ENCODE measurements at places on chromosomes 11 and 22.
A peak's percentile ranks its signal among the peaks of the same experiment; 100 is the strongest.

DNA sequence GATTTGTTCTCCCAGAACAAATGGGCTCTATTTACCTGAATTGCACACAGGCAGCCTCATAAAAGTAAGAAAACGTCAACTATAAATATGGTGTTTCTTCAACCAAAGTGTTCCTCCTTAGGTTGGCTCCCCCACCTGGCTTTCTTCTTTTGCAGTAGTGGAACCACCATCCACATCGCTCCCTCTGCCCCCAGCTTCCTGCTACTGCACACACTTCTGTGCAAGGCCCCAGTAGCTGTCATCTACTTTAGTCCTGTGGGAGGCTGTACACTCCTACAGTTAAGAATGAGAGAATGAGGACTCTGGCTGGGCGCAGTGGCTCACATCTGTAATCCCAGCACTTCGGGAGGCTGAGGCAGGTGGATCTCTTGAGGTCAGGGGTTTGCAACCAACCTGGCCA lies 89.5 kb downstream of the BMAL1 start:
- DNase-seq = no peak

- no peak for DNase-seq
Measured at GRCh38 chr11:122979815-122980595, 1.6 kb downstream of the BSX start.

DNA sequence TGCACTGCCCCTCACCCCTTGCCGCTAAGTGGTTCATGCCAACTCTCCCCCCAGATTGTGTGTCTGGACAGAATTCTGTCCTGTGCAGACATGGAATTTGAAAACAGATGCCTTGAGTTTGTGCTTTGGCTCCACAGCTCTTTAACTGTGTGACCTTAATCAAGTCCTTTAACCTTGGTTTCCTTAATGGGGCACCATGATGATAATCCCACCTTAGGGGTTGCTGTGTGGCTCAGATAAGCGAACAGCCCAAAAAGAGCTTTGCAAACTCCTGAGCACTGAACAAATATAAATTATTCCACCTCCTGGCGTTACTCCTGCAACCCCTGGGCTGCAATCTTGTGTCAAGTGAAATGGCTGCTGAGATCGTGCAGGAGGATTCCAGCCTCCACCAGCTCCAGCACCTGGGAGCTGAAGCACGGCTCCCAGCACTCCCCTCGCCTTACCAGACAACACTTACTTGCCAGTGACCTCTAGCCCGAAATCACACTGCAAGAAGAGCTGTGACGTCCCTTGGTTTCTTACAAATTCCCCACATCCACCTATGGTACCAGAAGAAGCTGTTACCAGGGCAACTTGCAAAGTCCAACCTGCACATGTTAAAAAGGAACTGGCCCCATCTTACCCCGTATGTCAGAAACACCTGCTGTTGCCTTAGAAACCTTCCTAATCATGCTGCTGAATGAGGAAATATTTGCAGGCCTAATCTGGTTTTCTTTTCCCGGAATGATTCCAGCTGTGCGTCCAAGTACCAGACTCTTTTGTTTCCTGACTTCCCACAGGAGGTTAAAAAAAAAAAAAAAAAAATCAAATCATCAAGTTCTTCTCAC lies 13.2 kb downstream of the VPS37C start:
- DNase-seq = no peak

GRCh38 chr11:121482231-121483129 lies 29.7 kb upstream of the SORL1-AS1 start:
- DNase-seq = no peak

DNA sequence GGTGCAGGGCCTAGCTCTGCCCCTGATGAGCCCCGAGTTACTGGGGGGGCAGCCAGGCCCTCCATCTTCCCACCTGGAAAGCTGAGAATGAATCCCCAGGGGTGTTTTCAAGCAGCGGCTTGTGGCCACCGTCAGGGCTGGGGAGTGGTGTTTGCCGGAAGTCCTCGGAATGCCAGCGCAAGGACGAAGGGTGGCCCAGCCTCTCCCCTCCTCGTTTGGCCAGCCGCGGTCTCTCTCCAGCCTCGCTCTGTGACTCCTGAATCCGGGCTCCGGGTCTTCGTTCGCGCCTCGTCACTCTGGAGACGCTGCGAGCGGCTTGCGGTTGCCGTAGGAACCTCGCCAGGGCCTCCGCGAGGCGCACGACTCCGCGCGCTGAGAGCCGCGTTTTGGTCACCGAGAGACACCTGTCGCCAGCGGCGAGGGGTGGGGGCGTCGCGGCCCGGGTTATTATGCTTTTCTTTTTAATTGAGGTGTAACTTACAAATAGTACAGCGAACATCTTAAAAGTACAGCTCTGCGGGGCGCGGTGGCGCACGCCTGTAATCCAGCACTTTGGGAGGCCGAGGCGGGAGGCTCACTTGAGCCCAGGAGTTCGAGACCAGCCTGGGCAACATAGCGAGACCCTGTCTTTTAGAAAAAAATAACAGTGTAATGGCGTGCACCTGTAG lies 6.3 kb upstream of the KDELR3 start:
- peak; percentile 65 for DNase-seq

DNA sequence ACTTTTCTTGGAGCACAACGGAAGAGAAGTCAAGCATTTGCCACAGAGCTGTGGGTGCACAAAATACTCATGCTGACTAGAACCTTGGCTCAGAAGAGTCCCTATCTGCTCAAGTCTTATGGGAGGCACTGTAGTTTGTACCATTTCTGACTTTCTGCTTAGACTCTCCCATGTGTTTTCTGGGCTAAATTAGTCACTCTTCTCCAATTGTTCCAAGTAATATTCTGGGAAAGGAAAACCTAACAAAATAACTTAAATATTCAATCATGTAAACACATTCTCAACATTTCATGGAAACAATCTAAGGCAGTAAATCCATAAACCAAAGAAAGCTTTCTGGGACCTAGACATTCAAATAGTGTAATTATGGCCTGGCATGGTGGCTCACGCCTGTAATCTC lies 220.7 kb downstream of the SWAP70 start:
- DNase-seq = no peak

DNA sequence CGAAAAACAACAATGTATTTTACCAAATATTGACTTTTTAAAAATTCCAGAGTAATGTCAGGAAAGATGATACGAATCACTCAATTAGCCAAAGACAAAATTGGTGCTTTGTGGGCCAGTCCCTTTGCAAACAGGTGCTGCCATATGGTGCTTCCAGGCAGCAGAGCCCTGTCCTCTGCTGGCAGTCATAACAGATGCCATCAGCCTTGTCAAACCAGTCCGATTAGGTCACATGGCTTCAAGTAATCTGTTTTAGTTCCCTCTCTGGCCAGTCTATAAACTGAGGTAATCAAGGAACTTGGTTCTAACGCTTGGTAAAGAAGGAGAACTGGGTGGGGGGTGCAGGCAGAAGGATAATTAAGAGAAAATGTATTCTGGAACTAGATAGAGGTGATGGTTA lies 49.1 kb upstream of the CAPRIN1 start:
- DNase-seq = no peak

- peak; percentile 70 for DNase-seq
Measured at GRCh38 chr11:44993971-44994704, 43.5 kb upstream of the TP53I11 start.

GRCh38 chr11:107716884-107717532 lies 5.2 kb upstream of the SLN start:
- DNase-seq = no peak

DNA sequence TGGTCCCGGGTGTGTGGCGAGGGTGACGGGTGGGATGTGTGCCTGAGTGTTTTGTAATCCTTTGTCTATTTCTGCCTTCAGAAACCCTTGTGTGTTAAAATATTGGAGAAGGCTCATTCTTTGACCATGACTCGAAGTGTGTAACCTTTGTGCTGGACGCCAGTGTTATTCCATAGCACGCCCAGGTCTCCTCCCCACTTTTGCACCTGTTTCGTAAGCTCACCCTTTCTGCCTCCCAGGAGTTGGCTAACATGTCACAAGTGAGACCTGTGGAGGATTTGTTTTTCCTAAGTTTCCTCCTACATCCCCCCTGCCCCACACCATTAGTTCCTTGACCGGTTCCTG lies 382 bp downstream of the C11orf54 start:
- no peak for DNase-seq

DNA sequence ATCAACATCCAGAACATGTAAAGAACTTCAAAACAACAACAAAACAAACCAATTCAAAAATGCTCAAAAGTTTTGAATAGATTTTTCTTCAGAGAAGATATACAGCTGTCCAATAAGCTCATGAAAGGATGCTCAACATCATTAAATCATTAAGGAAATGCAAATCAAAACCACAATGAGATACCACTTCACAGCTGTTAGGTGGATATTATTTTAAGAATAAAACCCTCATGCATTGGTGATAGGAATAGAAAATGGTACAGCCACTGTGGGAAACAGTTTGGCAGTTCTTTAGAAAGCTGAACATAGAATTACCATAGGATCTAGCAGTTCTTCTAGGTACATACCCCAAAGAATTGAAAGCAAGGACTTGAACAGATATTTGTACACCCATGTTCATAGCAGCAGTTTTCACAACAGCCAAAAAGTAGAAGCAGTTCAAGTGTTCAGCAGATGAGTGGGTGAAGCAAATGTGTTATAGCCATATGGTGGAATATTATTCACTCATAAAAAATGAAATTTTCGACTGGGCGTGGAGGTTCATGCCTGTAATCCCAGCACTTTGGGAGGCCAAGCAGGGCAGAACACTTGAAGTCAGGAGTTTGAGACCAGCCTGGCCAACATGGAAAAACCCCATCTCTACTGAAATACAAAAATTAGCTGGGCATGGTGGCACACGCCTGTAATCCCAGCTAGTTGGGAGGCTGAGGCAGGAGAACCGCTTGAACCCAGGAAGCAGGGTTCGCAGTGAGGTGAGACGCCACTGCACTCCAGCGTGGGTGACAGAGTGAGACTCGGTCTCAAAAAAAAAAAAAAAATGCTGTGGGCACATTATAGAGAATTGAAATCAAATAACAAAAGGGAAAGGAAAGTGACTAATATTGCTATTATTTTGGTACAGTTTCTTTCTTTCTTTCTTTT lies 42.9 kb downstream of the CBL start:
- DNase-seq = no peak

GRCh38 chr11:16787035-16787742 lies 48.7 kb downstream of the C11orf58 start:
- DNase-seq = no peak

DNA sequence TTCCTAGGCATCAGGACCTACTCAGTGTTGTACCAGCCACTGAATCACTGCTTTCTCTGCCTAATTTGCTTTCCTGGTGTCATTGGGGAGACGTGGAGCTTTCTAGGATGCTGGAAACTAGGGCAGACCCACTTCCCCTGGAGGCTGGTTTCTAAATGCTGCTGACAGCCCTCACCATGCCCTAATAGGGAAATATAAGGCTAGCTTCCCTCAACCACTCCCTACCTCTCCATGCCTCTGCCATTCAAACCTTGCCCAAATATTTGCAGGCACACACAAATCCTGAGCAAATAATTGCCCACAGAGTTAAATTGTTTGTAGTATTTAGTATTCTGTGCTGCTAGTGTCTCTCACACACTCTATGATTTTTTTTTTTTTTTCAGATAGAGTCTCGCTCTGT lies 310.2 kb downstream of the DDX10 start:
- no peak for DNase-seq

DNA sequence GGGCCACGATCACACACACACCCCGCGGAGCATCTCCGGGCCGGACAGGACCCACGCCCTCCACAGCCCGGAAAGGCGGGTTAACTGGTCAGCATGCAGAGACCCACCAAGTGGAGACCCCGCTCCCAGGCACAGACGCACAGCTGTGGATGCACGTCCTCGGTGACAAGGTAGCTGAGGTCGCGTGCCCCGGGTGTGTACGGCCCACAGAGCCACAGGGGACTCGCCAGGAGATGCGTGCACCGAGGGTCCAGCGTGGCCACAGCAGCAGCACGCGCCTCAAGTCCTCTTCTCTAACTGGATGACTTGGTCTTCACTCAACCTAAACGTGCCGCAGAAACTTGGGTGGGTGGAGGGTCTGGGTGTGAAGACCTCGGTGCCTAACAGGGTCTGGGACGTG lies 5.5 kb downstream of the H19 start:
- no peak for DNase-seq

GRCh38 chr22:39408173-39408572 lies 8.6 kb downstream of the TAB1 start:
- no peak for DNase-seq

DNA sequence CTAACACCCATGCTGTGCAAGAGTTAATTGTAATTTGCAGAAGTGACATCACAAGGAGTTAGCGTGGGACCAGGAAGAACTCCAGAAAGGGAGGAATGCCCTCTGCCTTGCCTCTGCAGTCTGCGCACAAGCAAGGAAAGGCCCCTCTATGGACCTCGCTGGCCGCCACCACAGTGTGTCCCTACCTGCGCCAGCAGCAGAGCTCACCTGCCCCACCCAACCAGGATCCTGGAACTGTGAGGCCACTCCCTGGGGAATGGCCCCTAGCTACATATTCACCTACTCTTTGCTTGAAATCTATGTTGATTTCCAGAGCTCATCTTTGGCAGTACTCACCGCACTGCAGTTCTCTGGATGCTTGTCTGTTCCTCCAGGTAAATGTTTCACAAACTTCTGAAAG lies 72.0 kb upstream of the MTNR1B start:
- no peak for DNase-seq
